IMR-90 (cell line): ENCODE measurements at places on chromosomes 5 and 9. TPM values are rescaled to one million over a fixed set of nuclear protein-coding genes. Genes with fewer than 3 reads are reported as not detected.
A peak's percentile ranks its signal among the peaks of the same experiment; 100 is the strongest.

DNA sequence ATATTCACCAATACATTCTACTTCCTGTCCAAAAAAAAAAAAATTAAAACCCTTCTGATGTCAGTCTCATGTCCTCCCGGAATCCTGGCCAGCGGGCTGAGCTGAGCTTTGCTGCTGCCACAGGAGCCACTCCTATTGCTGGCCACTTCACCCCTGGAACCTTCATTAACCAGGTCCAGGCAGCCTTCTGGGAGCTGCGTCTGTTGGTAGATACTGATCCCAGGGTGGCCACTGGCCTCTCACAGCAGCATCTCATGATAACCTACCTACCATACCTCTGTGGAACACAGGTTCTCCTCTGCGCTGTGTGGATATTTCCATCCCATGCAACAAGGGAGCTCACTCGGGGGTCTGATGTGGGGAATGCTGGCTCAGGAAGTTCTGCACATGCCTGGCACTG is 21.0 kb upstream of the NPM1 start:
- no peaks in the 10 kb centered on the region for H3K4me1 ChIP-seq
- H3K4me3 ChIP-seq: no peak overlapping the region
- no peak for DNase-seq
- peaks cover 4% of the 10 kb centered on the region for H3K27me3 ChIP-seq

DNA sequence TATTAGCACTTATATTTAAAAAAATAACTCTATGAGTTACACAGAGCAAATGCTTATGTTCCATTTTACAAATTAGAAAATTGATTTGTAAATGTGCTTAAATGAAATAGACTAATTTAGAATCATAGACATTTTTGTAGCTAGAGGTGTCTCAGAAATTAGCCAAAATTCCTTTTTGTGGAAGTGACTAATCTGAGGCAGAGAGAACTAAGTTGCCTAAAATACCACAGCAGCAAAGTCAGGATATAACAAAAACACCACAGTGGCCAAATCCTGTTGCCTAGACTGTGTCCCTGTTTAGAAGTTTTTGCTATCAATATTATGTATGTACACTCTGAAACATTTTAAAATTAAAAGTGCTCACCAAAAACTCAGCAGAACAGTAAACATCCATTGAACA is 18.7 kb downstream of the ADAMTSL1 start:
- no peaks in the 10 kb centered on the region for H3K27me3 ChIP-seq
- H3K4me3 ChIP-seq: no peak overlapping the region
- H3K27ac ChIP-seq: no peak overlapping the region
- DNase-seq: no peak

The ZCCHC10 gene
- 4.1 and 7.2 TPM in 2 replicates for total RNA-seq

DNA sequence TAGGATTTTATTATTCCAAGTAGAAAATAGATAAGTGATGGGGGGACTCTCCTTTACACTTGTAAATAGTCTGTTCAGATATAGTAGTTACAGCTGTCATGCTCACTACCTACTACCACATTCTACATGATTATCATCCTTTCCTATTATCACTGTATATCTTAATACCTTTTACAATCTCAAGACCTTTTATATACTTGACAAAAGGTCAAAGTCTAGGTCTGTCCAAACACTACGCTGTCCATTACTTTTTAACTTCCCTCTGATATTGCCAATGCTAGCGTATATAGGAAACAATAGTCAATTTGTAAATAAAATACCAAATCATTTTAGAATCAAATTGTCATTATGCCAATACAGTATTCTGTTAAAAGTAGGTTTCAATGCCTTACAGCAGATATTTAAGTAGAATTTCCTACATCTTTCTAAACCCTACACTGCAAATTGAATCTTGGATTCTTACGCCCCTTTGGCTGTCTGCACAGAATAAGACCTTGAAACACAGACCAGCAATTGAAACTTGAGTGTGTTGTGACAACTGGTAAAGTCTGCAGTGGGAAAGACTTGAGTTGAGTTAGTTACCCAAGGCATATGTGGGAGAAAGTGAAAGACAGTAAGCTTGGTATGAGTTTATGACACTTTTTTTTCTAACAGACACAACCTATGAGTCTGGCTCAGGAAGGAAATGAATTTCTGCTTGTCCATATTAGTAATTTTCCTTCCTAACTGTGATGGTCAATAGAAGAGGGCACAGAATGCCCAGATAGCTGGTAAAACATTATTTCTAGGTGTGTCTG is 827.6 kb upstream of the ACO1 start:
- H3K36me3 ChIP-seq: no peaks in the 10 kb centered on the region
- H3K27me3 ChIP-seq: no peaks in the 10 kb centered on the region
- no peak for DNase-seq
- H3K4me3 ChIP-seq: no peak overlapping the region
- H3K4me1 ChIP-seq: no peaks in the 10 kb centered on the region
- no peak overlapping the region for H3K27ac ChIP-seq

GRCh38 chr5:153831973-153832372 is 206.7 kb downstream of the FAM114A2 start:
- H3K27ac ChIP-seq: no peak overlapping the region
- no peaks in the 10 kb centered on the region for H3K36me3 ChIP-seq
- H3K4me3 ChIP-seq: no peak overlapping the region
- no peaks in the 10 kb centered on the region for H3K4me1 ChIP-seq
- peak; percentile 49 for DNase-seq

GRCh38 chr9:109017061-109017460 is 3.8 kb upstream of the CTNNAL1 start:
- peaks cover 6% of the 10 kb centered on the region for H3K36me3 ChIP-seq
- no peak overlapping the region for H3K27ac ChIP-seq
- peaks cover 8% of the 10 kb centered on the region for H3K4me1 ChIP-seq
- no peak overlapping the region for H3K4me3 ChIP-seq
- DNase-seq: peak; percentile 56

The SLC46A2 gene
- not detected in 2 replicates for total RNA-seq

DNA sequence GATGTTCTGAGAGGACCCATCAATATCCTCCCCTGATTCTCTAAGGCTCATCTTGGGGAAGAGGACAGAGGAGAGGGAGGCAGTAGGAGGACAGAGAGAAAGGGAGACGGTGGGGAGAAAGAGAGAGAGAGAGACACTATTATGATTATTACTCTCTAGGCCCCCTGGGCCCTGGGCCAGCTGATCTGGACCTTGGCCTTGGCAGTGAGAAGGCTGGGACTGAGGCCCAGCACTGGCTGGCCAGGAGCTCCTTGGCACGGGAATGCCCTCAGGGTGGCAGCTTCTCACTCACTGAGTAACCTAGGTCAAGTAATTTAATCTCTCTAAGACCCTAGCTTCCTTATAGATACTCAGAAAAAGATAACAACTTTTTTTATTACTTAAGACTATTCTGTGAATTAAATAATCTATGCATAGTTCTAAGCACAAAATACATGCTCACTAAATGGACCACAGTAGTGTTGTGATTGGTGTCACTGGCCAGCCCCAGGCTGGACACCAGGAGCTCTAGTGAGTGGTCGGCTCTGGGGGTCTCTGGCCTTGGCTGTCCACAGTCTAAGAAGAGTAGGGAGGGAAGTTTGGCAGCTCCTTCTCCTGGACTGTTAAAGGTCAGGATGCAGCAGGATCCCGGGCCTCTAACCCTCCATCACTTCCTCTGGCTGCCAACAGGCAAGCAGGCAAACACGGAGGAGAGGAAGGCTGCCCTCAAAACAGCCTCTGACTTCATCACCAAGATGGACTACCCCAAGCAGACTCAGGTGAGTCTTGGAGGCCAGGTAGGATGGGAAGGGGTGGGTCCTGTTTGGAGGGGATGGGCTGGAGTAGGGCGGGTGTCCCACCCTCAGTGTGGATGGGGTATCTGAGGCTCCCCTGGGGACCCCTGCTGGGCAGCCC is 50.0 kb downstream of the GSN start:
- H3K27ac ChIP-seq: no peak overlapping the region
- H3K4me1 ChIP-seq: peaks cover 9% of the 10 kb centered on the region
- DNase-seq: no peak
- H3K27me3 ChIP-seq: no peaks in the 10 kb centered on the region
- H3K4me3 ChIP-seq: no peak overlapping the region

DNA sequence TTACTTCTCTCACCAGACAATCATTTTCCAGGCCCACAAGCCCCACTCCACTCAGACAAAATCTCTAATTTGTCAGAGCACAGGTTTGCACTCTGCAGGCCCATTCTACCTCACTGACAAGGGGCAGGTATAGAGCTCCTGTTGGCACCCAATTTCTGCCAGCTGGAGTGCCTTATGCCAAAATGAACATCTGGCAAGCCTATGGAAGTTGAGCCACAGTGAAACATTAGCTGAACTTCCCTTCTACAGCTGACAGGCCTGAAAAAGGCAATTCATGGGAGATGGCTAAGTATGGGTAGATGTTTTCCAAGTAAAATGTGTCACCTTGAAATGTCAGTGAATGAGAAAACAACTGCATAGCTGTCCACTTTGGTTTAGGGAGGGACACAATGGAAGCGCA is 87.0 kb downstream of the SPOCK1 start:
- peaks cover 2% of the 10 kb centered on the region; the same call in 1 of the 2 replicates for H3K4me1 ChIP-seq
- no peak overlapping the region for H3K27ac ChIP-seq
- H3K36me3 ChIP-seq: no peaks in the 10 kb centered on the region
- DNase-seq: no peak
- no peak overlapping the region for H3K4me3 ChIP-seq

DNA sequence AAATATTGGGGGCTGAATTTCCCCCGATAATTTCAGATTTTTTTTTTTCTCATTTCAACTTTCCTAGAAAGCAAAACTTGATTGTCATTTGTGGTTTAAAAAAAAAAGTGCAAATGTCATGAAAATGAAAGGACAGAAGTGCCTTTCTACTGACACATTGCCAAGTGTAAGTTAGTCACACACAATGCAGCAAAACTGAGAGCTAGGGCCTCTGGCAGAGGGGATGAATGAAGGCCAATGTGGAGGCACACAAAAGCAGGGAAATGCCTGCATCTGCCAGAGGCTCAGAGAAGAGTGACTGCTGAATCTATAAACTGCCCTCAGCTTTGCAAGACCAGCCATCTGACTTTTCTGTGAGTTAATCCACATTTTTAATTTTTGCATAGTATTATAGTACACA is 6.8 kb upstream of the IFNA5 start:
- H3K27me3 ChIP-seq: peaks cover 12% of the 10 kb centered on the region
- no peaks in the 10 kb centered on the region for H3K36me3 ChIP-seq
- no peak overlapping the region for H3K27ac ChIP-seq
- DNase-seq: no peak
- peaks cover 2% of the 10 kb centered on the region; the same call in 1 of the 2 replicates for H3K4me1 ChIP-seq

- H3K36me3 ChIP-seq: no peaks in the 10 kb centered on the region
- peaks cover 7% of the 10 kb centered on the region for H3K4me1 ChIP-seq
Measured at GRCh38 chr9:93147632-93148031, 13.6 kb upstream of the NINJ1 start.

The RCL1 gene
- 13.8 and 14.7 TPM in 2 replicates for total RNA-seq

DNA sequence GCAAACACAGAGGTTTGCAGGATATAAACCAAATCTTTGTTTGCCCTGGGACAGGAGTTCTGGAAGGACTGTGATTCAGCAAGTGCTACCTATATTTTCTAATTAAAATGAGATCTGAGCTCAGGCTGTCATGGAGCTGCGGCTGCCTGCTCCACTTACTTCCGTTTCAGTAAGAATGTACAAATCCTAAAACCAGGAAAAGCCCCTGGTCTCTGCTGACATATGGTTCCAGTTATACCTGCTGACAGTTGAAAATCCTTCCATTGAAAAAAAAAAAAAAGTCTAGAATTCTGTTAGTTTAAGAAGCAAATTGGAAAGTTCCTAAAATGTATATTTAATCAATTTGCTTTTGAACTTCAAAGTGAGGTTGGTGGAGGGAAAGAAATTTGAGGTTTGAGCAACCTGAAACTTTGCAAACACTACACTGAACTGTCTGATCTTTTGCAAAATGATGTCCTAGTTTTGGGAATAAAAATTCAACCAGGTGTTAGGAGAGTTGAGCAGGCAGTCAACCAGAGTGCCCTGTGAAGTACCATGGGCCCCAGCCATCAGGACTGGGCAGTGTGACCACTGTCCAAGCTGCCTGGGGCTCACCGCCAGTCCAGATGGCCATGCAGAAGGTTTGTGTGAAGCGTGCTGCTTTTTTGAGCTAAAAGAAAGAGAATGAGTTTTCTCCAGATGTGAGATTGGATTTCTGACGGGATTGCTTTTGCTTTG is 50.6 kb downstream of the SHB start:
- no peak overlapping the region for H3K4me3 ChIP-seq
- H3K36me3 ChIP-seq: peaks cover 33% of the 10 kb centered on the region
- H3K27ac ChIP-seq: peak overlapping the region; percentile 90
- DNase-seq: no peak
- H3K27me3 ChIP-seq: no peaks in the 10 kb centered on the region
- H3K4me1 ChIP-seq: peaks cover 48% of the 10 kb centered on the region

The MYMK gene
- total RNA-seq: not detected in 2 replicates

DNA sequence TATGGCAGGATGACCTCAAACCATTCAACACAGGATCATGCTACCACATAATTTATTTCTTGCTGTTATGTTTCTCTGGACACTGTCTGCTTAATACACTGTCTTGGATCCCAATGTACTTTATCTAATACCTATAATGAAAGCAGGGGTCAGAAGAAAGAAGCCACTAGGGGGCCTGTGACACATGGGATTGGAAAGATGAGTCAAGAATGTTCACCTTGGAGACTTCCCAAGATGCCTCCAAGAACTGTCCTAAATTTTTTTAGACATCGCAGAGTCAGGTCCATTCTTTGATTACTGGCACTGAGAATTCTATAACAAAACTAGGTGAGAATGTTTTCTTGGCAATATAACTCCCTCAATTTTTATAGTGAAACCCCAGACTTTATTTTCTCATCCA is 305.8 kb upstream of the SMARCA2 start:
- no peaks in the 10 kb centered on the region for H3K36me3 ChIP-seq
- H3K27ac ChIP-seq: no peak overlapping the region
- H3K4me3 ChIP-seq: no peak overlapping the region

DNA sequence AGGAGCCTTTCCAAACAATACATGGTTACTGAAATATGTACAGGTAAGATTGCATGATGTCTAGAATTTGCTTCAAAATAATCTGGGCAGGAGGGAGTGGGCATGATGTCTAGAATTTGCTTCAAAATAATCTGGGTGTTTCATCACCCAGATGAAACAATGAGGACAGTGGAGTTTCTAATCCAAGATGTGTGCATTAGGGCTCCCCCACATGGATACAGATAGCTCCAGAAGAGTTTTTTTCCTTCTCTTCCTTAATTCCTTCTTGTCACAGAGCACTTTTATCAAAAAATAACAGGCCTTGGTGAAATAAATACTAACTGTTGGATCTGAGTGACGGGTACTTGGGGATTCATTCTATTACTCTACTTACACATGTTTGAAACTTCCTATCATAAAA is 14.9 kb downstream of the ATOX1 start:
- no peaks in the 10 kb centered on the region for H3K27me3 ChIP-seq
- peaks cover 12% of the 10 kb centered on the region for H3K36me3 ChIP-seq
- DNase-seq: peak; percentile 38
- no peak overlapping the region for H3K4me3 ChIP-seq
- H3K27ac ChIP-seq: no peak overlapping the region
- peaks cover 21% of the 10 kb centered on the region for H3K4me1 ChIP-seq

DNA sequence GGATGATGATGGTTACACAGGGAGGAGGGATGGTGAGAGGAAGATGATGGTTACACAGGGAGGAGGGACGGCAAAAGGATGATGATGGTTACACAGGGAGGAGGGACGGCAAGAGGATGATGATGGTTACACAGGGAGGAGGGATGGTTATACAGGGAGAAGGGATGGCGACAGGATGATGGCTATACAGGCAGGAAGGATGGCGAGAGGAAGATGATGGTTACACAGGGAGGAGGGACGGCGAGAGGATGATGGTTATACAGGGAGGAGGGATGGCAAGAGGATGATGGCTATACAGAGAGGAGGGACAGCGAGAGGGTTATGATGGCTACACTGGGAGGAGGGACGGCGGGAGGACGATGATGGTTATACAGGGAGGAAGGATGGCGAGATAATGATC is 64.1 kb upstream of the FCN1 start:
- no peak for DNase-seq
- peaks cover 2% of the 10 kb centered on the region; the same call in 1 of the 2 replicates for H3K27me3 ChIP-seq
- no peaks in the 10 kb centered on the region for H3K36me3 ChIP-seq
- no peak overlapping the region for H3K4me3 ChIP-seq
- no peaks in the 10 kb centered on the region for H3K4me1 ChIP-seq
